ENCODE measurements at places on chromosomes 12 and 14. TPM values are rescaled to one million over a fixed set of nuclear protein-coding genes. Genes with fewer than 3 reads are reported as not detected.

- H3K36me3 ChIP-seq = no peaks in the 10 kb centered on the region
- no peak overlapping the region for H3K4me3 ChIP-seq
- no peak overlapping the region for H3K27ac ChIP-seq
- no peak for DNase-seq
Measured at GRCh38 chr14:37969511-37969979, 238.2 kb upstream of the SSTR1 start.

DNA sequence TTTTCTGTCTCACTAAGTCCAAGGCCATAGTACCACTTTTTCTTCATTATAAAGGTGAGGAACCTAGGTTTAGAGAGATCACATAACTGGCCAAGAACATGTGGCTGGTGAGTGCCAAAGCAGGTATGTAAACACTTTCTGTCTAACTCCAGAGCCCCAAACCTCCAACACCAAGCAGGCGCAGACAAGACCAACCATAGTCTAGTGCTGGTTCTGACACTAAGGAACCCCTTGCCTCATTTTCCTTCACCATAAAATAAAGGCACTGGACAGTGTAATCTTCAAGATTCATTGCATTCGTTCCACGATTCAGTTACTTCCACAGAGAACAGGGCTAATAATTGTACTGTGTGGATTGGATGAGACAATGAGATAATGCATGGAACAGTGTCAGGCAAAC is 71.0 kb downstream of the NPAS3 start:
- no peak for DNase-seq
- H3K27me3 ChIP-seq = no peaks in the 10 kb centered on the region
- no peak overlapping the region for H3K4me3 ChIP-seq
- H3K36me3 ChIP-seq = no peaks in the 10 kb centered on the region
- no peak overlapping the region for H3K27ac ChIP-seq

DNA sequence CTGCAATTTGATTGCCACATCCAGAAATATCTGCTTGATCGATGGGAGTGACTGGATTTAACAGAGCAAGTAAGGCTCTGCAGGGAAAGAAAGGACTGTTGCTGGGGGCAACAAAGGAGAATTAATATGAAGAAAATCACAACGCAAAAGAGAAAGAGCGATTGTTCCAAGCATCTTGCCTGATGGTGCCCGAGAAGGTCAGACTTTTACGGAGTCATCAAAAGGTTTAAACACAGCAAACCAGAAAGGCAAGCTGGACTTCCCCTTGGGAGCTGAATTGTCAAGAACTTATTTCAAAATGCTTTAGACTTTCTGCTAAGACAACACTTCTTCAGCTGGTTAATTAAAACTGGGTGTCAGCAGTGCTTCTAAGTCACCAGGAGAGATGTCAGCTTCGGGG is 791.5 kb downstream of the MED13L start:
- no peak overlapping the region for H3K27ac ChIP-seq
- no peak overlapping the region for H3K4me3 ChIP-seq
- no peaks in the 10 kb centered on the region for H3K4me1 ChIP-seq
- H3K27me3 ChIP-seq = no peaks in the 10 kb centered on the region

DNA sequence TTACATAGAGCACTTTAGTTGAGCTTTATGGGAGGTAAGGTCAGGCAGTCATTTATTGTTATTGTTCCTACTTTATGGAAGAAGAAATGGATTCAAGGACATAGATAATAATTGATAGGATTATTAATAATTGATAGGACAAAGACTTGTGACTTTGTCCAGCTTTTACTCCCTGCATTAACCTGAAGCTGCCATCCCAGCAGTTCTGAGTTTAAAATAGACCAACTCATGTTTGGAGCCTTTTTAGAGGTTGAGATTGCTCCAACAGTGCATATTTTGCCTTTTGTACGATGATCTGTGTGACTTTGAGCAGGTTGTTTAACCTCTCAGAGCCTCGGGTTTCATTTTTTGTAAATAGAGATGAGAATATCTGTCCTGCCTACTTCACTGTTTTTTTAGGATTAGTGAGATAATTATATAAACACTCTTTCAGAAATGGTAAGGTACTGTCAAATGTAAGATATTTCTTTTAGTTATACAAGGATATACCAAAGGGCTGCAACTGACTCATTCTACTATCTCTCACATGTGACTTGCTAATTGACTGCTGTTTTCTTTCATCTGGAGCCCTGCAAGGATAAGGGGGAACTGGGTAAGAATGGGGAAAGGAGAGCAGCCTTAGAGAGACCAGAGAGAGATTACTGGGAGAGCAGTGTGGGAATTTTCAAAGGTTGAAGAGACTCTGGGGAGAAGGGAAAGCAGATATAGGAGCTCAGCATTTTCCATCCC is 15.3 kb downstream of the WDR20 start:
- no peak for DNase-seq
- H3K27me3 ChIP-seq = no peaks in the 10 kb centered on the region
- H3K4me3 ChIP-seq = no peak overlapping the region

GRCh38 chr14:68589447-68590200 is 203.2 kb downstream of the ZFP36L1 start:
- no peak overlapping the region for H3K4me3 ChIP-seq
- no peaks in the 10 kb centered on the region for H3K36me3 ChIP-seq
- no peak for DNase-seq
- no peak overlapping the region for H3K27ac ChIP-seq

DNA sequence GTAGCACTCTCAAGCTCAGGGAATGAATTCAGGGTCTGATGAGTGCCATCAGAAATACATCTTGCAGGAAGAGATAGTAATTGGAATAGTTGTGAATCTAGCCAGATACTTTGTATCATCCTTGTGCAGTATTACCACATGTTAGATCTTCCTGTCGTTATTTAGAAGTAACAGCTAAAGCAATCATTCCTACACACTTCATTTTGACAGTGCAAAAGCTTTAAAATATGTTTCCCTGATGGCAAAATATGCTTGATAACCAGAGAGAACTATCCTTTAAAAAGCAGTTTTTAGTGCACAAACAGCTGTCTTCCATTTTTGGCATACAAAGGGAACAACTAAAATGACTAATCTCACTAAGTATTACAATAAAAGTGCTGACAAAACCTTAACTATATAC is 149.5 kb upstream of the SLC38A2 start:
- no peaks in the 10 kb centered on the region for H3K36me3 ChIP-seq
- H3K27ac ChIP-seq = no peak overlapping the region
- H3K4me3 ChIP-seq = no peak overlapping the region
- no peaks in the 10 kb centered on the region for H3K27me3 ChIP-seq
- no peak for DNase-seq

Gene CLEC1A
- total RNA-seq = not detected

Gene TPH2
- 0.66 TPM for total RNA-seq

Gene MMP17
- total RNA-seq = 14.8 TPM

DNA sequence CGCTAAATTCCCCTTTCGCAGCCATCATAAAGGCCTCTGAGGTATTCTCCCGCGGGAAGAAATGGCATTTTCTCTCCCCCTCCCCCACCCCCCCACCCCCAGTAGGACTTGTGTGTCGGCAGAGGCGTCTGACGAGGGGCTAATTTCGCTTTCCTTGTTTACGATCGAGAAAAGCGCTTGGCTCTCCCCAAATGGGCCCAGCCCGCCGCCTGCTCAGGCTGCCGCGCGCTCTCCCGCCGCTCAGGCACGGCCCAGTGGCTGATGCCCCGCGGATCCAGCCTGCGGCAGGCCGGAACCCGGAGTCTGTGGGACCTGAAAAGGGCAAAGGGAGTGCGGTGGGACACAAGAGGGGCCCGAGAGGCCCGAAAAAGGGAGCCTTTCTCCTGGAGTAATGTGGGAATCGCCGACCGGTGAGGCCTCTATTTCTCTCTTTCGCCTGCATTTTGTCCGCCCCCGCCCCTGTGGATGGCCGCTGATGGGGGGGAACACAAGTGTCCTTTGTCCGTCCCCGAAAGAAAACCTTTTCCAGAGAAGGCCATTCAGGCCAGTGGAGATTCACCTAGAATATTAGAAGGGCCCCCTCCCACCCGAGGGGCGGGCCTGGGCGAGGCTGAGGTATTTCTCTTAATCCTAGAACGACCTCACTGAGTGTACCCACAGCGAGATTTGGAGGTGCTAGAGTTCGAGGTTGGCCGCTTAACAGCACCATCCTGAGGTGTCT is 9.0 kb upstream of the HOXC6 start:
- no peak overlapping the region for H3K27ac ChIP-seq
- peak; percentile 74 for DNase-seq
- H3K4me3 ChIP-seq = peak overlapping the region; percentile 8
- H3K36me3 ChIP-seq = no peaks in the 10 kb centered on the region
- H3K27me3 ChIP-seq = peaks cover 94% of the 10 kb centered on the region
- H3K4me1 ChIP-seq = no peaks in the 10 kb centered on the region

Gene PSEN1
- total RNA-seq = 49.9 TPM

- no peaks in the 10 kb centered on the region for H3K27me3 ChIP-seq
- H3K27ac ChIP-seq = no peak overlapping the region
- no peak overlapping the region for H3K4me3 ChIP-seq
- H3K36me3 ChIP-seq = no peaks in the 10 kb centered on the region
- DNase-seq = no peak
Measured at GRCh38 chr12:61530456-61530855, 729.7 kb upstream of the USP15 start.

DNA sequence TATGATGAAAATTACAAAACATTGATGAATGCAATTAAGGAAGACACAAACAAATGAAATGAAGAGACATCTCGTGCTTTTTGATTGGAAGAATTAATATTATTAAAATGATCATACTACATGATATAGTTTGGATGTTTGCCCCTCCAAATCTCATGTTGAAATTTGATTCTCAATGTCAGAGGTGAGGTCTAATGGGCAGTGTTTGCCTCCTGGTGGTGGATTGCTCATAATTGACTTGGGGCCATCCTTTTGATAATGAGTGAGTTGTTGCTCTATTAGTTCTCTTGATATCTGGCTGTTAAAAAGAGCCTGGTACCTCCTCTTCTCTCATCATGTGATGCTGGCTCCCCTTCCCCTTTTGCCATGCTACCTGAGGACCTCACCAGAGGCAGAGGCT is 56.7 kb downstream of the CD163L1 start:
- no peak for DNase-seq
- no peaks in the 10 kb centered on the region for H3K27me3 ChIP-seq
- H3K36me3 ChIP-seq = peaks cover 15% of the 10 kb centered on the region
- H3K4me1 ChIP-seq = no peaks in the 10 kb centered on the region
- H3K4me3 ChIP-seq = no peak overlapping the region

- no peak overlapping the region for H3K27ac ChIP-seq
- no peaks in the 10 kb centered on the region for H3K27me3 ChIP-seq
- H3K36me3 ChIP-seq = no peaks in the 10 kb centered on the region
- H3K4me3 ChIP-seq = no peak overlapping the region
- DNase-seq = no peak
Measured at GRCh38 chr12:10741845-10742244, 18.7 kb upstream of the YBX3 start.

DNA sequence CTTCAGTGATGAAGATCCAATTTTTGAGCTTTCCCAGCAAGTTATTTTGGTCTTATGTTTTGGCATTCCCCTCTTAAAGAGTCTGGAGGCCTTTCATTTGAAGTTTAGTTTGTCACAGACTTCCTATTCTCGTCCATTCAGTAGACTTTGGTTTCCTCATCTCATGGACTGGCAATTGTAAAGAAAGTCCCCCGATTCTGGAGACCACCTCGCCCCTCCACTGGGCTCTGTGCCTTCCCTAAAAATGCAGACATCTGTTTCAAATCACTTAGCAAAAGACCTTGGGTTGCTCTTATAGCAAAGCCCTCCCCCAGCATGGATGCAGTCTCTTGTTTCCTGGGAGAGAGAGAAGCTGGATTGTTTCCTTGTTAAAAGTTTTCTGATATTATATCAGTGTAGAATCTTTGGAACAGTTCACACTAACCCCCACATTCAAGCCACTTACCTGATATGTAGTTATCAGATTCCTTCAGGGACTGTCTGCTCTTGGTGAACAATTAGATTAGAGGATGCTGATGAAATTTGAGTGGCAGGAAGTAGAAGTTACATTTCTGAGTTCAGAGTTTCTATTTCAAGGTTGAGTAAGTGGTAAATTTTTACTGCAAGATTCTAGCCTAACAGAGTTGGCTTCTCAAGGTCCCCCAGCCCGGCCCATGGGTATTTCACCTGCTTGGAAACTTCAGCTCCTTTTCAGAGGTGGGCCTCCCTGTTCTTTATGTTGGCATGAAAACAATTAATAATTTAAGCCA is 56.3 kb downstream of the PLXNC1 start:
- no peak for DNase-seq
- H3K27me3 ChIP-seq = no peaks in the 10 kb centered on the region
- no peak overlapping the region for H3K27ac ChIP-seq
- peaks cover 7% of the 10 kb centered on the region for H3K4me1 ChIP-seq

Gene OR6C76
- total RNA-seq = not detected

Gene TAS2R19
- total RNA-seq = 2.6 TPM

Gene PLEKHH1
- 35.3 TPM for total RNA-seq

Gene CACNA2D4
- 0.79 TPM for total RNA-seq

Gene IGF1
- total RNA-seq = not detected

DNA sequence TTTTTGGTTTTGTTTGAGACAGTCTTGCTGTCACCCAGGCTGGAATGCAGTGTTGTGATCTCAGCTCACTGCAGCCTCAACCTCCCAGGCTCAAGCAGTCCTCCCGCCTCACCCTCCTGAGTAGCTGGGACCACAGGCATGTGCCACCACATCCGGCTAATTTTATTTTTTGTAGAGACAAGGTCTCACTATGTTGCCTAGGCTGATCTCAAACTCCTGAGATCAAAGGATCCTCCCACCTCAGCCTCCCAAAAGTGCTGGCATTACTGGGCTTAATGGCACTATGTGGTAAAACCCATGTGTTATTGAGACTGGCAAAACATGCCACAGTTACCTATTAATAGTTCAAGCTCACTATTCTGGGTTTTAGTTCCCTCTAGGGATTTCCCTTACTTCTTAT is 51.2 kb upstream of the KCNH3 start:
- peaks cover 2% of the 10 kb centered on the region for H3K4me1 ChIP-seq
- H3K4me3 ChIP-seq = no peak overlapping the region
- H3K36me3 ChIP-seq = peaks cover 2% of the 10 kb centered on the region
- H3K27ac ChIP-seq = no peak overlapping the region

DNA sequence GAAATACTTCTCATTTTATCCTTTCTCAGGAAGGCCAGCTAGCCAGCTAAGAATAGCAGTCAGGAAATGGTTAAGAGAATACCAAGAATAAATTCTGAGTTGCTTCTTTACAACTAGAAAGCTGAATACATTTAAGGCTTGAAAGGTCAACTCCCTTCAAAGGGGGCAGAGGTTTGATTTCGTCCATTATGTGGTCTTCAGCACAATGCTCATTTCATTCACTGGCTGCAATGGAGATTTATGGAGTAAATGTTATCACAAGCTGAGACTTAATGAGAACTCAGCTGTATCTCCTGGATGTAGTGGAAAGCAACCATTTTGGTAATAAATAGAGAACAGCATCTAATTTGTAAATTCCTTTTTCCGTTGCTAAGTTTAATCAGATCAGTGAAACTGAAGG is 265.0 kb upstream of the FKBP4 start:
- H3K27ac ChIP-seq = no peak overlapping the region
- H3K4me3 ChIP-seq = no peak overlapping the region
- DNase-seq = no peak
- peaks cover 3% of the 10 kb centered on the region for H3K4me1 ChIP-seq
- no peaks in the 10 kb centered on the region for H3K27me3 ChIP-seq
- H3K36me3 ChIP-seq = no peaks in the 10 kb centered on the region
